Foreskin melanocyte (primary cell): ENCODE measurements at places on chromosomes 3 and 15.

GRCh38 chr3:102087236-102087635, 237.9 kb downstream of the NFKBIZ start:
- no peak for DNase-seq

DNA sequence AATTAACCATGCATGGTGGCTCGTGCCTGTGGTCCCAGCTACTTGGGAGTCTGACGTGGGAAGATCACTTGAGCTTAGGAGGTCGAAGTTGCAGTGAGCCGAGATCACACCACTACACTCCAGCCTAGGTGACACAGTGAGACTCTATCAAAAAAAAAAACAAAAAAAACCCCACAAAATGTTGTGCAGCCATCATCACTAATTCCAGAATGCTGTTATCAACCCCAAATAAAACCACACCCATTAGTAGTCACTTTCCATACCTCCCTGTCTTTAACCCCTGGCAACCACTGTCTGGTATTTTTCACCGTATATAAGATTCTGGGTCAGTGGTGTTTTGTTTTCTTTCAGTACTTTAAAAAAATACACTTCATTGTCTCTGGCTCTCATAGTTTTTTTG, 16.6 kb downstream of the HMCES start:
- no peak for DNase-seq

- no peak for DNase-seq
Observed at GRCh38 chr3:196518966-196519717, 4.0 kb upstream of the SMCO1 start.

- no peak for DNase-seq
Observed at GRCh38 chr15:31476866-31477265, 150.2 kb downstream of the KLF13 start.
